ENCODE measurements at places on chromosomes 5 and 9.

- DNase-seq = no peak
Measured at GRCh38 chr9:130465383-130466096, 20.8 kb downstream of the ASS1 start.

GRCh38 chr9:107953556-107954125 is 464.1 kb upstream of the KLF4 start:
- no peak for DNase-seq

- no peak for DNase-seq
Measured at GRCh38 chr9:27451207-27451797, 72.8 kb upstream of the IFNK start.

- no peak for DNase-seq
Measured at GRCh38 chr5:102603670-102604069, 104.9 kb upstream of the SLCO6A1 start.

- DNase-seq = no peak
Measured at GRCh38 chr9:5749306-5749705, 83.6 kb downstream of the ERMP1 start.

DNA sequence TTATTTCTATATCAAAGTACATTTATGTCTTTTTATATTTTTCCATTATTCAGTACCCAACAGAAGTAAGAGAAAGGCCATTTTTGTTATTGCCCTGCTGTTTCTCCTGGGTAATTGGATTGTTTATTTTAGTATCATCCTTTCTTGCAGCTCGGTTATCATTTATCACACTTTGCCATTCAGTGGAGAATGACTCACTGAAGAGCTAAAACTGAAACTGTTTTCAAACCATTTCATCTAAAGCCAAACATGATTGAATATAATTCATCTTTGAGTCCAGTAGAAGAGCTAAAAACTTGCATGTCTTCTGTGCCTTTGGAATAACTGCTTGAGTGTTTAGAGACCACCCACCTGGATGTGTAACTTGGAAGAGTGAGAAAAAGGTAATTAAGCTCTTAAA is 139.5 kb upstream of the PRDM9 start:
- no peak for DNase-seq

DNA sequence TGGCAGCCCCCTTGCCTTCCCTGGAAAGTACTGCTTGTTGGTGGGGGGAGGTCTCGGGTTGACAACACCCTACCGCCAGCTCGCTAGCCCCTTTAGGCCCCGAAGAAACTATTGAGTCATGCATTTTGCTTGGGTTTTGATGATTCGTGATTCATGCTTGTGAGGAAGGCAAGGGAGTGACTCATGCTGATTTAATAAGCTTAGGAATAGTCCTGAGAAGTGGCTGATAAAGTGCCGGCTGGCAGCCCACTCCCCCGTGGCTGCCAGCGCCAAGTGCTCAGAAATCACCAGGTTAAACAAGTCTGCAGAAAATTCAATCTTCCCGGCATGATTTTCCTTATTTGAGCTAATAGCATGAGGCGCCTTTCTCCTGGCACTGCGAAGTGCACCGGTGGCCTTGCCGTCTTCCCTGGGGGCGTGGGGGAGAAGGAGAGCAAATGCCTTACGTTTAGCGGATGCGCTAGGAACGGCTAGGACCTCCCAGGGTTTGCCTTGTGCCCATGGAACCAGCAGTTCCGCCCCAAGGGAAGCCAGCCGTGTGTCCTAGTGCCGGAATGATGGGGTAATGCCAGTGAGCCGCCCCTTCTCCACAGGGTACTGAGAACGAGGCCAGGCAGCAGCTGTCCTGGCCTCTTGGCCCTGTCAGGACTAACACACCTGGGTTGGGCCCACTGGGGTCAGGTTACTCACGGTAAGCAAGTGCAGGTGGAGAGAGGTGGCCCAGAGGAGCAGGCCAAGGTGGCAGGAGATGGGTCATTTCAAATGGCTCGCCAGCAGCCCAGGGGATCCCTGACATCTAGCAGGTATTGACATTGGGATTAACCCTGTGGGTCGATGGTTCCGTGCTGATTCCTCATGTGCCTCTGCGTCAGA is 151.9 kb downstream of the MACROH2A1 start:
- DNase-seq = no peak

GRCh38 chr5:78675956-78676730 is 27.6 kb upstream of the LHFPL2 start:
- no peak for DNase-seq

DNA sequence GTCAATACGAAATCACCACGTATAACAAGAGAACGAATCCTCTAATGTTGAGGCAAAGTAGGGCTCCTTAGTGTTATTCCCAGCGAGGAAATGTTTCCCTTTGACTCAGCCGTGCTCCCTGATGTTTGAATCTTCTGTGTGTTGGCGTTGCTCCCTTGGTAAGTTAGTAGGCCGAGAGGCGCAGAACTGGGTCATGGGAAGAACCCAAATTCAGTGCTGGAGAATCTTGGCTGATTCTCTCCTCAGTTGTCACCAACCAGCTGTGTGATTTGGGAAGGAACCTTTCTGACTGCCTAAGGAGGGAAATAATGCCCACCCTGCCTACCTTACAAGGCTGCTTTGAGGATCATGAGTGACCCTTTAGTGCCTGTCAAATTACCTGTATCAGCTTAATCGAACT is 22.5 kb downstream of the PRKACG start:
- no peak for DNase-seq

DNA sequence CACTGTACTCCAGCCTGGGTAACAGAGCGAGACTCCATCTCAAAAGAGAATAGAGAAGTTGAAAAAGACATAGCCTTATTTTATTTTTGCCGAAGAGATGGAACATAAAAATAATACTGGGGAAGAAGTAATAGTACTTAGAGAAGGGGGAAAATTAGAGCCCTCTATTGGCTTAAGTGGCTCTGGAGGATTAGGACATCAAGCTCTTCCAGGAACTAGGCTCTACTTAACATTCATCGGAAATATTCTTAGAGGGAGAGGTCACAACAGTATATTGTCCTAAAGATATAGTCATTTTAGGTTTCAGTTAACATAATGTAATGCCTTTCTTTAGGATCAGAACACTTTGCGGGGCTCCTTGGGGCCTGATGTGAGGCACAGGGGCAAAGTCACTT is 86.0 kb upstream of the PLPP1 start:
- DNase-seq = no peak

GRCh38 chr5:140251527-140251973 is 51.4 kb downstream of the PFDN1 start:
- no peak for DNase-seq

- no peak for DNase-seq
Measured at GRCh38 chr9:32965999-32966722, 35.3 kb downstream of the APTX start.

- no peak for DNase-seq
Measured at GRCh38 chr5:127210042-127210441, 80.6 kb upstream of the MEGF10 start.

- DNase-seq = no peak
Measured at GRCh38 chr9:36110434-36110833, 26.1 kb upstream of the GLIPR2 start.

GRCh38 chr9:96333958-96334357 is 32.0 kb upstream of the HSD17B3 start:
- DNase-seq = no peak

DNA sequence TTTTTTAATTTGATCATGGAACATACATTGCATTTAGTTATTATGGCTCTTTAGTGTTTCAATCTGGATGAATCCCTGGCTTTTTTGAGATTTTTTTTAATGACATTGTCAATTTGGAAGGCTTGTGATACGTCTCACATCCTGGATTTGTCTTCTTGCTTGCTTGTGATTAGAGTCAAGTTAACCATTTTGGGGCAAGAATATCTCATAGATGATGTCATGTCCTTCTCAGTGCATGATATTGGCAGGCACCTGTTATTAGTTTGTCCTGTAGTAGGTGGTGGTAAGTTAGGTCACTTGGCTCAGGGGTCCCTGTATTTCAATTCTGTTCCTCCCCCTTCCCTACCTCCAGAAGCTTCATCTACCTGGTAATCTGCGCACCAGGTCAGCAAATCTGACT is 3.3 kb downstream of the PSD2 start:
- DNase-seq = no peak

DNA sequence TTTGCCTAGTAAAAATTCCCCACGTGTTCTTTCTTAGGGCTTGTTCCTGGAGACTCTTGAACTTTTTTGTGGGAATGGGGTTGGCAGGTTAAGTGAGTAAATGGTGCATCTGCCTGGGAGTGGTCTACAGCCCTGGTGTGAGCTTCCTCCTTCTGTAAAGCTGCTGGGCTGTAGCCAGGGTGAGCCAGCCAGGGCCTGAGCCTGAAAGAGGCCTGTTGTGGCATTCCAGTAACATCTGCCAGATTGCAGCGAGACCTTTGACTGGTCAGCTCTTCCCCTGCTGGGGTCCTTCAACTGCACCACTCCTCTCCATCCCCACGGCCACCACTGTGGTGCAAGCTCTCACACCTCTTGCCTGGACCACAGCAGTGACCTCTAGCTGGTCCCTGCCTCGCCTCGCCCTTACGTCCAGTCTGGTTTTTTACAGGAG is 47.5 kb downstream of the SLC22A5 start:
- DNase-seq = no peak

GRCh38 chr5:9545992-9546851 is at the start of gene SEMA5A:
TSS of gene SEMA5A (minus strand) at chr5:9546075. CDS start at chr5:9379946, 166,129 bp downstream.
- no peak for DNase-seq

GRCh38 chr5:137192293-137192743 is 306.8 kb downstream of the SPOCK1 start:
- no peak for DNase-seq

DNA sequence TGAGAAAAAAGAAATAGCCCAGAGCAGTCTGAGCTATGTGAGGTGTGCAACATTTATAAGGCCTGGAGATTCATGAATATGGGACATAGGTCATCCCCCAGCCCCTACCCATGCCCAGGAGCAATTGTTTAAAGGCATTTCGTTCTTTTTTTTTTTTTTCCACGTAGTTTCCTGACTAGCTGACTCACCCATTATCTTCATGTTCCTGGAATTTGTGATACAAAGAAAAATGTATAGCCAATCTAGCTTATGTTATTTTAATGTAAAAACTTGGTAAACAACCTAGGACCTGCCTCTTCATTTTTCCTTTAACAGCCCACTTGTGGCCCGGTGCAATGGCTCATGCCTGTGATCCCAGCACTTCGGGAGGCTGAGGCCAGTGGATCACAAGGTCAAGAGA is 81.3 kb downstream of the OSTF1 start:
- no peak for DNase-seq

DNA sequence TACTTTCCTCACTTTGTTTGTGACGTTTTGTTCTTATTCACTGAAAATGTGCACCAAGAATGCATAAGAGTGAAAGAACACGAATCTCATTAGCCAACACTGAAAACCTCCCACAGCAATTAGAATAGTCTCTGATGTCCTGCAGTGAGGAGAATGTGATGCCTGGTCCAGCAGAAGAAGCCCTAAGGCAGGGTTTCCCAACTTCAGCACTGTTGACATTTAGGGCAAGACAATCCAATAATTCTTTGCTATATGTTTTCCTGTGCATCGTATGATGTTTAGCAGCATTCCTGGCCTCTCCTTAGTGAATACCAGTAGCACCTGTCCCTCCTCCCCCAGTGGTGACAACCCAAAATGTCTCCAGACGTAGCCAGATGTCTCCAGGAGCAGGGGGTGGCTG is 14.8 kb downstream of the MVB12B start:
- DNase-seq = no peak

DNA sequence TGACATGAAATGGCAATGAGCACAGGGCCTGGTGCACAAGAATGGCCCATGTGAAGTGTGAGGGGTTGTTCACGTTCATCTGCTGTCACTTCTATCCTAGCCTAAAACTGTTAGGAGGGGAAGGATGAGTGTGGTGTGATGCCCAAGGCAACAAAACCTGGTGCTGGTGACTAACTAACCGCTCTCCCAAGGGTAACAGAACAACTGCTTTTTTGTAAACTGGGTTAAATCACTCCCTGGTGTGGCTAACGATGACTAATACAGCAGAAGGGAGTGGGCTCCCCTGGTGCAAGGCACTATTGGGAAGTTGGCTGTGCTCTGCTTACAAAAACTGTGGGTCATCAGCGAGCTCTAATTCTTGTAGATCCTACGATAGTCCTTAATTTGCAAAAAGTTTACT is 103.2 kb upstream of the VCAN start:
- DNase-seq = no peak

- no peak for DNase-seq
Measured at GRCh38 chr9:117624106-117624505, 80.1 kb upstream of the TLR4 start.

DNA sequence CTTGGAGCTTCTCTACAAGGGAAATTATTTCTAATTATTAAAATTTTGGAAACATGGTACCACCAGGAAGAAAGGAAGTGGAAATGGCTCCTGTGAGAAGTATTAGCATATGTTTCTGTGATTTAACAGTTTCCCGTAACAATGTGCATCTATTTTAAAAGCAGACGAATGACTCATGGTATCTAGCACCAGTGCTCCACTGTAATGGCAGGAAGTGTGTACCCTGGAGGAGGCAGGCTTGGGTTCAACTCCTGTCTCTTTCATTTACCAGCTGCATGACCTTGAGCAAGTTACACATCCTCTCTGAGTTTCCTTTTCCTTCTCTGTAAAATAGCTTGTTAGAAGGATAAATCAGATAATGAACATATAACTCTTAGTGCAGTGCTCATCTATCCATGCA is 41.0 kb upstream of the ANGPTL2 start:
- no peak for DNase-seq

DNA sequence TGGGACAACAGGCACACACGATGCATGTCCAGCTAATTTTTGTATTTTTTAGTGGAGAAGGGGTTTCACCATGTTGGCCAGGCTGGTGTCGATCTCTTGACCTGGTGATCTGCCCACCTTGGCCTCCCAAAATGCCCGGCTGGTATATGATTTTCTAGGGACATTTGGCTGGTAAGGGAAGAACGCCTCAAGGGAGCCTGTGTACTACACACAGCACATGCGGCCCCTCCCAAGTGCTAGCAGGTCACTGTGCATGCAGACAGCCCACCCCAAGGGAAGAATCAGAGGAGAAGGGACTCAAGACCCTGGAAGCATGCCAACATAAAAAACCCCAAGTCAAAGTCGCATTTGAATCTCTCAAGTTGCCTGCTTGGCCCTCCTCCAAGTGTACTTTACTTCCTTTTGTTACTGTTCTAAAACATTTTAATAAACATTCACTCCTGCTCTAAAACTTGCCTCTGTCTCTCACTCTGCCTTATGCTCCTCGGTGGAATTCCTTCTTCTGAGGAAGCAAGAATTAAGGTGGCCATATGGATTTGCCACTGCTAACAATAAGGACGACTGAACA is 24.3 kb upstream of the OTULINL start:
- DNase-seq = no peak

- no peak for DNase-seq
Measured at GRCh38 chr5:124660229-124661093, 86.0 kb downstream of the ZNF608 start.

DNA sequence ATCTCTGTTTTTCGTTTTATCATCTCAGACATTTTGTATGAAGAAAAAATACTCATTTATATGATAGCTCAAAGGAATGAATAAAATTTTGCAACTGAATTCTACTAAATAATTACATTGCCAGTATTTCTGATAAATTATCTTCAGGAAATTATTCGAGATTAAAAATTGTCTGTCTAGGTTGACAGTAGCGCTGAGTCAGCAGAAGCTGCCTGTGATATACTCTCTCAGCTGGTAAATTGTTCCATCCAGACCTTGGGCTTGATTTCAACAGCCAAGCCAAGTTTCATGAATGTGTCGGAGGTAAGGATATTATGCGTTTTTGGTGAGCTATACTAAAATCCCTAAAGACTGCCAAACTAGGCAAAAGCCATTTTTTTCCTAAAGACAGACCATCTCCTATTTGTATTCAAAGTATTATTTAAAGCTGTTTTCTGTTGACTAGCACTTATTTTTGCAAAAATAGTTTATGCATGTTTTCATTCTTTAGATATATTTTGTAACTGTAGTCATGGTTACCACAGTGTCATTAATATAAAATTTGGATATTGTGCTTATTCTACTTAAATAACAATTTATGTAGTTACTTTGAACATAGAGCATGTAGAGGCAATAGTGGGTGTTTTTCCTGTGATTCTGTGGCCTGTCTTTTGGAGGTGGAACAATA is 17.4 kb downstream of the LECT2 start:
- DNase-seq = no peak
